Adrenal gland (tissue), 19 donors: ENCODE measurements at places on chromosomes 2 and 18.

DNA sequence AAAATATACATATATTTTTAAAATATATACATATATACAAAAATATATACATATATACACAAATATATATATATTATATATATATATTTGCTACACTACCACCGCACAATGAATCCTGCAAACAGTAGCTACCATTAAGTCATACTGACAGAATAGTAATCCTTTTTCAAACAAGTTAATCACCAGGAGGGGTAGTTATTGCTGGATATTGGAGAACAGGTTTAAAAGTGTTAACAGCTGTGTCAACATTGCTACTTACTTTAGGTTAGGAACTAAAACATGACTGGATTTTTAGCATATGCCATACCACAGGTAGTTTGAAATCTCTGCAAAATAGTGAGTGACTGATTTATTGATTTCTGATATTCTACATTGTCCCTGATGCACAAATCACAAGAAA lies 529.1 kb upstream of the CDH7 start:
- no peak for DNase-seq

- no peak for DNase-seq
Measured at GRCh38 chr2:111201214-111201613, 80.5 kb downstream of the BCL2L11 start.

GRCh38 chr2:218406949-218407618 lies 7.4 kb downstream of the CTDSP1 start:
- peak; percentile 62 for DNase-seq

GRCh38 chr2:147609301-147609700 lies 235.5 kb upstream of the ACVR2A start:
- no peak for DNase-seq

GRCh38 chr2:67346718-67347407 lies 50.3 kb upstream of the ETAA1 start:
- no peak for DNase-seq

GRCh38 chr2:224938651-224939182 lies 103.6 kb downstream of the DOCK10 start:
- no peak for DNase-seq

DNA sequence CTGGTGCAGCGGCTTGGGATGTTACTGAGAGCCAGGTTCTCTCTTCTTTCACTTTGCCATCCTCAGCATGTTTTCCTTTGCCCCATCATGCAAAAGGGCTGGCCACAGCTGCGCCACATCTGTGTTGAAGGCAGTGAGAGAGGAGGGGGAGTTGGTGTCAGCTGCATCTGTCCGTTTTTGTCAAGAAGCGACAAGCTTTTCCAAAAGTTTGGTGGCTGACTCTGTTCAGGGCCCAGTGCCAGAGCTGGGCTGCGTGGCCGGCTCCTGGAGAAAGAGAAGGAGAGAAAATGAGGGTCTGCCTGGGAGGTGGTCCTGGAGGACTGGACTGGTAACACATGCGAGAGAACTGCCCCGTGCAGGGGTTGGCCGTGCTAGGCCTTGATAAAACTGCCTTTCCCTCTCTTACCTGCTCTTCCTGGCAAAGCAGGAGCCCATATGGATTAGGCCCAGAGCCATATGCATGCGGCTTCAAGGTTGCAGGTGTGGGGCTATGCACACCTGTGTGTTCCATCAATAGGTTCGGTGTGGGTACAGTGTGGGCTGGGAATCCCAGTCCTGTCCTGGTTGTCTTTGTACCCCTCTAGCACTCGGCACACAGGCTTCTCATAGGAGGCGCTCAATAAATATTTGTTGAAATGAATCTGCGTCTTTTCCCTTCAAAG lies 9.0 kb downstream of the RNF144A start:
- no peak for DNase-seq

DNA sequence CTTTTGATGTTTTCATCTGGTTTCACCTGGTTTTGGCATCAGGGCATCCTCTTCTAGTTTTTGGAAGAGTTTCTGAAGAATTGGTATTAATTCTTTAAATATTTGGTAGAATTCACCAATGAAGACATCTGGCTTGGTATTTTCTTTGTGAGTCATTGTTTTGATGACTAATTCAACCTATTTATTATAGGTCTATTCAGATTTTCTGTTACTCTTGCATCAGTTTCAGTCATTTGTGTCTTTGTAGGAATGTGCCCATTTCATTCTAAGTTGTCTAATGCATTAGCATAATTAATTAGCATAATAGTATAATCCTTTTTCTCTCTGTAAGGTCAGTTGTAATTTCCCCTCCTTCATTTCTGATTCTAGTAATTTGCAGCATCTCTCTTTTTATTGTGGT lies 8.0 kb downstream of the GNLY start:
- DNase-seq: no peak

- no peak for DNase-seq
Measured at GRCh38 chr2:240590681-240591111, 4.2 kb downstream of the CAPN10 start.

DNA sequence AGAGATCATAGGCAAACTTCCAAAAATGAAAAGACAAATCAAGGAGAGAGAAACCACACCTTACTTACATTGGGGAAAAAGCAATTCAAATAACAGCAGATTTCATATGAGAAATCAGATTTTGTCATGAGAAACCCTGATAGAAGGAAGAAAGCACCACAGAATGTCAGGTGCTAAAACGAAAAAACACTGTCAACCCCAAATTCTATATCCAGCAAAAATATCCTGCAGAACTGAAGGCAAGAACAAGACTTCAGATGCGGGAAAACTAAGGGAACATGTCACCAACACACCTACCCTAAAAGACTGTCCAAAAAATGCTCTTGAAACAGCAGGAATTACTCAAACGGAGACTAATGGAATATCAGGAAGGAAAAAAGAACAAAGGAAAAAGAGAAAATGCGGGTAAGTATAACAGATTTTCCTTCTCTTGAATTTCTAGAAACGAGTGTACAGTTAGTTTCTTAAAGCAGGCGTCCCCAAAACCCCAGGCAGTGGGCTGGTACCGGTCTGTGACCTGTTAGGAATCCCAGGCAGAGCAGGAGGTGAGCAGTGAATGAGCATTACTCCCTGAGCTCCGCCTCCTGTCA lies 7.3 kb upstream of the ID2 start:
- DNase-seq: no peak

GRCh38 chr2:9392898-9393765 lies 30.2 kb downstream of the ITGB1BP1 start:
- no peak for DNase-seq
